ENCODE measurements at places on chromosomes 13 and 19.
A peak's percentile ranks its signal among the peaks of the same experiment; 100 is the strongest.

DNA sequence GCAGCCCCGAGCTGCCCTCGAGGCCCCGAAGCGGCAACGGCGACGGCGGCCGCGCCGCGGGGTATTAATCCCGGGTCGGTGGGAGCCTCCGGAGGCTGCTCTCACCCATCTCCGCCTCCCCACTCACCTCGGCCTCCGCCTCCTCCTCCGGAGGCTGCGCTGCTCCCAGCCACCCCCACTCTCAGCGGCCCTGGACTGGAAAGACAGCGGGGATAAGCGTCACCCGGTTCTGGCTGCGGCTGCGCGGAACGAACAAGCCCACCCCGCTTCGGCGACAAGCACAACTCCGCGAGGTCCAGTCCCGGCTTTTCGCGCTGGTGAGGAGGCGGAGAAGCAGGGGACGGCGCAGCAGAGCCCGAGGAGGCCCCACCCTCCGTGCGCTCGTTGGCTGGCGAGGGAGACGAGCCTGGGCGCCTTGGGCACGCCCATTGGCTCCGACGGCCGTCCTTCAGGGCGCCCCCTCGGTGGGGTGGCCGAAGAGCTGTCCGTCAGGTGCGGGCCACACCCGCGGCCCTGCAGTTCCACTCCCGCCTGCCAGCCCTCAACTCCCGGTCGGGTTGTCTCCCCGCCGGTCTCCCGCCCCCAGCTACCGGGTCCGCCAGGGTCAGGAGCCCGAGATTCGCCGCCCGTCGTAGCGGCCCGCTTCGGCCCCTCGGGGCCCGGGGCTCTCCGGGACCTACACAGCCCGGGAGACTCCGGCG, at the start of gene ZMYM5:
Gene ZMYM5 (minus strand): TSS at position 327 of the 701 bp plus-strand sequence. CDS start 11,469 bp downstream, outside the sequence.
- peak within 1 kb of the TSS; percentile 90 for H3K4me3 ChIP-seq
- H3K27ac ChIP-seq = peak within 1 kb of the TSS; percentile 87
- peaks cover 23% of the 10 kb centered on the region for H3K4me1 ChIP-seq
- DNase-seq = peak; percentile 99

DNA sequence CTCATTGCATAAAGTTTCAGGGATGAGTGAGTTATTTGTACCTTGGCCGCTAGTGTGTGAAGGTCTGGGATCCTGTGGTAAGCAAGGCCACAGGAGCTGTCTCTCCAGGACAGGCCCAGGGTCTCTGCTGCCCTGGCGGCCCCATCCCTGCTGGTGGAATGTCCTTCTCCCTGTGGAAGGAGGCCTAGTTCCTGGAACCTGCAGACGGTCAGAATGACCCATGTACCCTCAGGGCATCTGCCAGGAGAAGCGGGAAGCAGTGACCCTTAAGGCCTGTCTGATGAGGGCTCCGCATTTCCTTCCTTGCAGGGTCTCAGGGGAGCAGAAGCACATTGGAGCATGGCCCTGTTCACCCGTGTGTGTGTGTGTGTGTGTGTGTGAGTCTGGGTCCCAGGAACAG, 32.1 kb upstream of the SOX1 start:
- H3K4me3 ChIP-seq = no peak overlapping the region
- no peaks in the 10 kb centered on the region for H3K4me1 ChIP-seq
- no peaks in the 10 kb centered on the region for H3K27me3 ChIP-seq
- H3K36me3 ChIP-seq = no peaks in the 10 kb centered on the region
- DNase-seq = no peak

GRCh38 chr13:21663197-21663596, 7.7 kb upstream of the FGF9 start:
- 0 out of 2 replicates have a peak overlapping the region, but pooled peaks have one; percentile 6 for H3K27ac ChIP-seq
- H3K36me3 ChIP-seq = no peaks in the 10 kb centered on the region
- DNase-seq = peak; percentile 82
- H3K4me3 ChIP-seq = peak overlapping the region; percentile 17
- H3K27me3 ChIP-seq = peaks cover 3% of the 10 kb centered on the region

DNA sequence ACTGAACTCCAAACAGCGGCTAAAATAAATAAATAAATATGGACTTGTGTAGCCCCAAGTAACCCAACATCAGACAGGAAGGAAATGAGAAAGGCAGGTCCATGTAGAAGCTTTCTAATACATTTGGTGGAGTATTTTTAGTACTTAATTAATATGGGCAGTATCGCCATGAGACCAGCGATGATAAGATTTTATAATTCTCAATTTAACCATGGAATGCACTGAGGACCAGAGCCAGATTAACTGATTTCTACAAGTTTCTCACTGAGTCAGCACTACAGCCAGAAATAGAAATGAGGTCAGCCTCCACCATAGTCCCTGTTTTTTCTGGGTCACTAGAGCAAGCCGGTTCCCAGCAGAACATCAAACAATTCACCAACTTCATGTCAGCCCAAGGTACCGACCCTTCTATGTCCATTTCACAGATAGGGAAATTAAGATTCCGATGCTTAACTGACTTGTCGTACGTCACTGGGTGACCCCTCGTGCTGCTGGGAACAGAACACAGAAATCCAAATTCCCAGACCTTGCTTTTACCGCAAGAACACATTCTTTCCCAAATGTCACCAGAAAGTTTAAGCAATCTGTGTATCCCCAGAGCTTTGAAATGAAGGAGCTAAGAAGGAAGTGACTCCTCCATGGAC, 90.4 kb downstream of the COL4A1 start:
- no peaks in the 10 kb centered on the region for H3K36me3 ChIP-seq
- H3K4me3 ChIP-seq = no peak overlapping the region
- DNase-seq = no peak
- no peak overlapping the region for H3K27ac ChIP-seq

- H3K27me3 ChIP-seq = no peaks in the 10 kb centered on the region
- no peak overlapping the region for H3K4me3 ChIP-seq
- no peak for DNase-seq
- no peaks in the 10 kb centered on the region for H3K36me3 ChIP-seq
Observed at GRCh38 chr13:79171141-79172061, 234.7 kb downstream of the RBM26 start.

DNA sequence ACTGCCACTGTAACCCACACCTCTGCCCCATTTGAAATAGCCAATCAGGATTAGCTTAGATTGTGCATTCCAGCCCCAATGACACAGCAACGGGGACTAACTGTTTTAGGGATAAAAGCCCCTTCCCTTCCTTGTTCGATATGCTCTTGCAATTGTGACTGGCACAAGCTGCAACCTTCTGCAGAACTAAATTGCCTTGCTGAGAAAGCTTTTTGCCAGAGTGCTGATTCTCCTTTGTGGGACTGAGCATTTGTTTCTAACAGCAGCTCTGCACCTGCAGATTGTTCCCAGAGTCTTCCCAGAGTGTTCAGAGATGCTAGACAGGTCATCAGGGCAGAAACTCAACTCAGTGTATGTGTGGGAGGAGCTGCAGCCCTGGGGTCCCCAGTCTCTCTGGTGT, 115.8 kb downstream of the ZNF675 start:
- no peak for DNase-seq
- no peaks in the 10 kb centered on the region for H3K36me3 ChIP-seq
- H3K27ac ChIP-seq = no peak overlapping the region
- no peak overlapping the region for H3K4me3 ChIP-seq
- H3K4me1 ChIP-seq = no peaks in the 10 kb centered on the region

- H3K36me3 ChIP-seq = no peaks in the 10 kb centered on the region
- H3K4me1 ChIP-seq = peaks cover 12% of the 10 kb centered on the region
- H3K4me3 ChIP-seq = no peak overlapping the region
- DNase-seq = no peak
- no peaks in the 10 kb centered on the region for H3K27me3 ChIP-seq
- no peak overlapping the region for H3K27ac ChIP-seq
Observed at GRCh38 chr13:43237616-43238015, 214.2 kb downstream of the DNAJC15 start.

GRCh38 chr19:42488783-42489521, 39.3 kb downstream of the CEACAM1 start:
- H3K4me1 ChIP-seq = no peaks in the 10 kb centered on the region
- no peaks in the 10 kb centered on the region for H3K36me3 ChIP-seq
- H3K27me3 ChIP-seq = no peaks in the 10 kb centered on the region
- no peak for DNase-seq

GRCh38 chr19:12628040-12629022, 17.6 kb downstream of the ZNF791 start:
- no peak for DNase-seq
- H3K4me1 ChIP-seq = no peaks in the 10 kb centered on the region
- H3K27ac ChIP-seq = no peak overlapping the region

GRCh38 chr19:1397838-1398237, 3.5 kb downstream of the GAMT start:
- H3K4me3 ChIP-seq = no peak overlapping the region
- peak; percentile 72 for DNase-seq
- no peaks in the 10 kb centered on the region for H3K27me3 ChIP-seq
- no peak overlapping the region for H3K27ac ChIP-seq
- peaks cover 4% of the 10 kb centered on the region for H3K36me3 ChIP-seq
- peaks cover 26% of the 10 kb centered on the region for H3K4me1 ChIP-seq

GRCh38 chr13:34246511-34246910, 428.6 kb downstream of the RFC3 start:
- DNase-seq = no peak
- no peak overlapping the region for H3K27ac ChIP-seq
- H3K4me3 ChIP-seq = no peak overlapping the region
- 0 out of 2 replicates have a peak, but pooled peaks cover 2% of the 10 kb centered on the region for H3K27me3 ChIP-seq

GRCh38 chr19:1952635-1953034, 11.7 kb downstream of the CSNK1G2 start:
- DNase-seq = no peak
- no peaks in the 10 kb centered on the region for H3K27me3 ChIP-seq
- H3K27ac ChIP-seq = no peak overlapping the region
- no peaks in the 10 kb centered on the region for H3K4me1 ChIP-seq
- H3K4me3 ChIP-seq = no peak overlapping the region

GRCh38 chr19:2461751-2462634, 5.2 kb upstream of the LMNB2 start:
- DNase-seq = no peak
- no peaks in the 10 kb centered on the region for H3K36me3 ChIP-seq

DNA sequence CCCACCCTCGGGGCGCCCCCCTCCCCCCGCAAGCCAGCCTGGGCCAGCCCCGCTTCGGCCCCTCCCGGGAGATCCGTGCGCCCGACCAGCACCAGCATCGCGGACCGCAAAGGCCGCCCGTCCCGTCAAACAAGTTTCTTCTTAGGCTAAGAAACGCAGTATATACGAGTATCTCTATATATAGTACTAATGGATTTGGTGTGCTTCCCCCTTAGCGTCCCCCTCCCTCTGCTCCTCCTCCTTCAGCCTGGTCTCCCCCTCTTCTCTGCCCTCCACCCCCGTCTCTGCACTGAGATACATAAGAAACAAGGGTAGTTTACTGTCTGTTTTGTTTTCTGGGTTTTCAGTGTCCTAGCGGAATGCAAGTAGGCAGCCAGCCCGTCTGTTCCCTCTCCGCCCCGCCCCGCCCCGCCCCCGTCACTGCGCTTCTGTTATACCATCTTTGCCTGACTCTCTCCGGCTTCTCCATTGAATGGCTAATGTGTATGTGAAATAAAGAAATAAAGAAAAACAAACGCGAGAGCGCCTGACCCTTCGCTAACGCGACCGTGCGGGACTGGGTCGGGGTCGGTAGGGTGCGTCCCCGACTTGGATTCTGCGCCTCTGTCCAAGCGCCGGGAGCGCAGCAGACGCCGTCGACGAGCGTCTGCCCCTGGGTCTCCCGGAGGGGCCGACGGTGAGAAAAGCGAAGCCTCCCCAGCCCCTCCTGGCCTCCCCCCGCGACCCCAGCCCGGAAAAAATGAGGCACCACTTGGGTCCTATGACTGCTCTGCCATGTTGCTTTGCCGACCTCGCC, 4.2 kb downstream of the LYL1 start:
- peaks cover 8% of the 10 kb centered on the region for H3K36me3 ChIP-seq
- H3K4me3 ChIP-seq = no peak overlapping the region
- no peak overlapping the region for H3K27ac ChIP-seq

DNA sequence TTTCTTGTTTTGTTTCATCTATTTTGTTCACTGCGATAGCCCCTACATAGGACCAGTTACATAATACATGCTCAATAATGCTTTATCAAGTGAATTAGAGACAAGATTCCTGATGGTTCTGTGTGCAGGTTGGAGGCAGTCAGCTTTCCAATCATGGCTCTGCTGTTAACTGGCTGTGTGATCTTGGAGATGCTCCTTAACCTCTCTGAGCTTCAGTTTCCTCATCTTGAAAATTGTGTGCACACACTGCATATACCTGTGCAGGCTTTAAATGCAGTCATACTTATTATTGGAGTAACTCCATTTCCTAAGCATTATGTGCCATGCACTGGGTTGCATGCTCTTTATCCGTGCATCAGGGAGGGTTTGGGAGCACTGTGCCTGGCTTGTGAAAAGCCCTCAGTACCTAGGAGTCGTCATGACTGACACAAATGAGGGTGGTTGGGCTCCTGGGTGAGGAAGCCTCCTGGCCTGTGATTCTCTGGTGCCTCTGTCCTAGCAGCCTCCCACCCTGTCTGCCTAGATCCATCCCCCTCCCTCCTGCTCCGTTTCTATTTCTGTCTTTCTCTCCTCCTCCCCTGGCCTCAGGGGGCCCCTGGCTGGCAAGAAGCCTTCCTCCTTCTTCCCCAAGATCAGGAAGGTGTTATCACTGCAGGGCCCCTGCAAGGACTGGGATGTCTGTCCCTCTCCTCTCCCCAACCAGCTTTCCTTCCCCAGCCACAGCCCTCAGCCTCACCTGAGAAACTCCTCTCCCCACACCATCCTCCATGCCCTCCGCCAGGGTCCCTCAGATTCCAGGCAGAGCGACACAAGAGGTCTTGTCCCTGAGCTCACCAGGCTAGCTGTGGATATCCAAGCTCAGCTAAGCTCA, 8.7 kb downstream of the IFNL1 start:
- no peak overlapping the region for H3K4me3 ChIP-seq
- H3K27me3 ChIP-seq = no peaks in the 10 kb centered on the region
- H3K36me3 ChIP-seq = no peaks in the 10 kb centered on the region
- DNase-seq = no peak
- no peaks in the 10 kb centered on the region for H3K4me1 ChIP-seq
- no peak overlapping the region for H3K27ac ChIP-seq

DNA sequence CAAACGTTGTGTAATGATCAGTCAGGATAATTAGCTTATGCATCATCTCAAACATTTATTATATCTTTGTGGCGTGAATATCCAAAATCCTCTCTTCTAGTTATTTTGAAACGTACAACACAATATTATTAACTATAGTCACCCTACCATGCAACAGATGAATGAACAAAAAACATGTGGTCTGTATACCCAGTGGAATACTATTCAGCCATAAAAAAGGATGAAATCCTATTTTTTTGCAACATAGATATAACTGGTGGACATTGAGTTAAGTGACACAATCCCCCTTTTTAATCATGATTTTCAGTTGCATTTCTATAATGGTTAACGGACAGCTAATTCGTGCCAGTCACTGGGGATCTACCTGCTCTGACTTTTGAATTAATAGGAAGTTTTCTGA, 145.6 kb downstream of the SOX1 start:
- no peaks in the 10 kb centered on the region for H3K27me3 ChIP-seq
- DNase-seq = no peak
- H3K27ac ChIP-seq = no peak overlapping the region
- no peaks in the 10 kb centered on the region for H3K36me3 ChIP-seq

DNA sequence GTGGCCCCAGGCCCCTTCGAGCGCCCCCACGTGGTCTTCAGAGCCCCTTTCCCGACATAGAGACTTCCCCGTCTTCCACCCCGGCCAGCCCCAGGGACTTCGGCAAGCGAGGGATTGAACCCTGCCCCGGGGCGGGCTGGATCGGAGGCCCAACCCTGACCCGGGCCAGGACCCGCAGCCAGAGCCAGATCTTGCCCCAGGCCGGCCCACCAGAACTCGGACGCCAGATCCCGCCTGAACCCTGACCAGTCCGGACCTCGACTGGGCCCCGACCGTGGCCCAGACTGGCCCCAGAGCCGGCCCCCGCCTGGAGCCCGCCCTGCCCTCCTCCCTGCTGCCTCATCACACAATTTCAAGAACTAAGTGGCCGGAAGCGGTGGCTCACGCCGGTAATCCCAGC, 253 bp upstream of the TPTE2 start:
- no peak overlapping the region for H3K4me3 ChIP-seq
- DNase-seq = no peak
- no peak overlapping the region for H3K27ac ChIP-seq
- no peaks in the 10 kb centered on the region for H3K27me3 ChIP-seq
- peaks cover 10% of the 10 kb centered on the region for H3K4me1 ChIP-seq

Data from Karpas-422 (cell line).